NCI-H510A (cell line): ENCODE measurements at places on chromosomes 2 and 18.

DNA sequence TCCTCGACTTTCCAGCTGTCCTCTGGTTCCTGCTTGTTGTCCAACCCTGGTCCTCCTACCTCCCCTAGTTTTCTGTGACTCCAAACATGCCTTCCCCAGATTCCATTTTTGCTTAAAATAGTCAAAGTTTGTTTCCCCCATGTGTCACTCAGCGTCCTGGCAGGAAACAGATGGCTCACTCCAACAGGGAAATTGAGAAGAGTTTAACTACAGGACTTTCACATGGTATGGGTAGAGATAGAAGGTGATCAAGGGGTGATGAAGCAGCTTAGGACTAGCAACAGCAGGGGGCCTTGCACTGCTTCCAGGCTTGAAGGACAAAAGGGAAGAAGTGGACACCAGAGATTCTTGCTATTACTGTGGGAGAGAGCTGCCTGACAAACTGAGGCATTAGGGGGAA, 6.1 kb upstream of the CUL3 start:
- DNase-seq: no peak

DNA sequence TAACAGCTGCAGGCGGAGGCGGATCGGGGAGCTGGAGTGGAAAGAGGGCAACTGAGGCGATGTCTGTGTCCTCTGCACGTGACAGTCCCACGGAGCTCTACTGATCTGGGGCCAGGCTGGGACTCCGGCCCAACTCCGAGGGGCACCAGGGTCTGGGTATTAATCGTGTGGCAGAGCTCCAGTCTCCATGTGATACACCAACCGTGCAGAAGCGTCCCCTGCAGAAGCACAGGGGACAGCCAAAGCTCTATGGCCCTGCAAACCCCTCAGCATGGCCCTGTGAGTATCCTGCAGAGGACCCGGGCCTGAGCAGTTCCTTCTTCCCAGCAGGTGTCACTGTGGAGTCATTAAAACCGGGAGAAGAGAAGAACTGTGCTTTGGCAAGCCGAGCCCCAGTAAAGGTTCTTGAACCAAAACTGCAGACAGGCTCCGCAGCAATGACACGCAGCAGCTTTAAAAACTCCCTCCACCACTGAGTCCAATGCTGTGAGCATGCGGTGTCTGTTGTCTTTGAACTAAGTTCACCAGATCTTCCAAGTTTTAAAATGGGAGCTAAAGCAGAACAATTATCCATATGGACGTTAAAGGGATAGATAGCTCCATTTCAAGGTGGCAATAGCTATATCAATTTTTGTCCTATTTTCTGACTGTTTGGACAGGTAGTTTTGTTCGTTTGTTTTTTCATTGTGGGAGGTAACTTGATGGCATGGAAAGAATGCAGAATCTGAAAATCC, 79.4 kb downstream of the TMEM182 start:
- peak; percentile 17 for DNase-seq

- DNase-seq: no peak
Observed at GRCh38 chr18:62827397-62827796, 112.1 kb downstream of the PHLPP1 start.

- DNase-seq: no peak
Observed at GRCh38 chr2:46555011-46555410, 75.6 kb downstream of the TMEM247 start.

GRCh38 chr2:241357531-241357930, 1.4 kb downstream of the FARP2 start:
- DNase-seq: no peak

DNA sequence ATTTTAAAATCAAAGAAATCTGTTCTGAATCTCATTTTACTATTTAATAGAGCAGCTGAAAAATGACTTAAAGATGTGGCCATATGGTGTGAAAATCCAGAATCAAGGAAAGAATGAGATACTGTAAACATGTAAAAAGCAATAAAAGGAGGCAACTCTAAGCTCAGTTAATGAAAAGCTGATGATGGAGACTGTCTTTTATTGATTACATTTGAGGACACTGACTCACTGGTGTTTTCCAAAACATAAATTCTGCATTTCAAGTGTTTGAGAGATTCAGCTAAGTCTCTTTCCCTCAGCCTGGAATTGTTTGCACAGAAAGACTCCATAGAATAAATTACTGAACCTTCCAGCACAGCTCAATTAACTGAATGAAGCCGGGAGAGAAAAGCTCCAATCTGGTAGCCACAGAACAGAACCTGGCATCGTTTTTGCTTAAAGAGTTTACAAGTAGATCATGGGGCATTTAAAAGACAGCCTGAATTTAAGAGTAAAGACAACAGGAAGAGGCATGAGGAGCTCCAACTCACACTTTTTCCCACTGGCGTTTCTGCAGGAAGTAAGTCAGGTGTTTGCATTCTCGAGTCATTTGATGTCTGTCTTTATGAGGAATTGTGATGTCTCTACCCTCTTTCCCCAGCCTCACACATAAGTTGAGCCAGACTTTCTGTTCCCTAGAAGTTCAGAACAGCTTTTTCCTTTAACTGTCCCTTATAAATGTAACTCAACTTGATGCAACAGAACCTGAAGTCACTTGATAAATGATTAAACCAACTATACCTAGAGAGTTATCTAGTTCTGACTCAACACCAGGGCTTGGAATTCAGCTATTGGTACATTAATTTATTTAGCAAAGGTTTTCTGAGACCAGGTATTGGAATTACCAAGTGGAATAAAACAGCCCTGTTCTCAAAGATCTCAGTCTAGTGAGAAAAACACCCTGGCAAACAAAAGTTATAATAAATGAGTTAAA, 53.3 kb downstream of the FTCDNL1 start:
- no peak for DNase-seq

DNA sequence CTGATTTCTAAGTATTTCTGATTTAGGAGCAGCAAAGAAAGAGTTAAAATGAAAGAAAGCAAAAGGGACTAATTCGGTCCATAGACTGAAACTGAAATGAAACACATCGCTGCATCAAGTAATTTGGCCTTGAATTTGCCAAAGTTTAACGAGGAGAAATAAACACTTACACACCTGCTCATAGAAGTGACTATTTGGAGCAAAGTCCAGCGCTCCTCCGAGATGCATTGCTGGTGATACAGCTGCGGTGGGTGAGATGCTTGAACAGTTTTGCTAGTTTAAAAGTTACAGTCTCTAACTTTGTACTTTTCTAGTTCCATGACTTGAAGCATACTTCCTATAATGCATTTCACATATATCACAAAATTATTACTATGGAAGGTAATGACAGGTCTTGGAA, 18.3 kb downstream of the GALR1 start:
- no peak for DNase-seq

GRCh38 chr2:120241684-120242083, 11.0 kb upstream of the RALB start:
- DNase-seq: no peak

- DNase-seq: no peak
Observed at GRCh38 chr18:10164271-10165071, 250.7 kb downstream of the VAPA start.
